Liver (tissue), 10 donors: ENCODE measurements at places on chromosomes 7 and 10. TPM values are rescaled to one million over a fixed set of nuclear protein-coding genes. Genes with fewer than 3 reads are reported as not detected.

CYCS gene
- total RNA-seq = 23.1 TPM

NXPH1 gene
- not detected for total RNA-seq

FAM107B gene
- 28.5 TPM for total RNA-seq

HGF gene
- 18.4 TPM for total RNA-seq

KCNMA1 gene
- 9.7 TPM for total RNA-seq

GATA3 gene
- 0.08 TPM for total RNA-seq

FIGNL1 gene
- total RNA-seq = 13.2 TPM

GRID2IP gene
- total RNA-seq = 0.08 TPM

CALN1 gene
- total RNA-seq = 0.14 TPM

DNA sequence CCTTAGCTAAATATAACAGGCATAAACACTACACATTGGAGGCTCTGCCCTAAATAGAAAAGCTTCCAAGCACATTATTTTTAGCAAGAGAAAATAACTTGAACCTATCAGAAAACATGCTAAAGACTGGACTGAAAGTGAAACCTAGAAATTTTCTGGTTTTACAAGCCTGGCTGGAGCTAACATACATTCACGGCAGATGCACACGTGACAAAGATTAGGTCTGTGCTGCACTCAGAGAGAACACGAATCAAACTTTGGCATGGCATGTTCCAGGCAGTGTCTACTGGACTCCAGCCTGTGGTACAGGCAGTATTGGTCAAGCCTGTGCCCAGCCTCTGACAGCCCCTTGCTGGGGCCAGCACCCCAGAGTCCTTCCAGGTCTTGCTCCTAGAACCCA is 94.1 kb upstream of the PCBD1 start:
- DNase-seq = no peak

DNA sequence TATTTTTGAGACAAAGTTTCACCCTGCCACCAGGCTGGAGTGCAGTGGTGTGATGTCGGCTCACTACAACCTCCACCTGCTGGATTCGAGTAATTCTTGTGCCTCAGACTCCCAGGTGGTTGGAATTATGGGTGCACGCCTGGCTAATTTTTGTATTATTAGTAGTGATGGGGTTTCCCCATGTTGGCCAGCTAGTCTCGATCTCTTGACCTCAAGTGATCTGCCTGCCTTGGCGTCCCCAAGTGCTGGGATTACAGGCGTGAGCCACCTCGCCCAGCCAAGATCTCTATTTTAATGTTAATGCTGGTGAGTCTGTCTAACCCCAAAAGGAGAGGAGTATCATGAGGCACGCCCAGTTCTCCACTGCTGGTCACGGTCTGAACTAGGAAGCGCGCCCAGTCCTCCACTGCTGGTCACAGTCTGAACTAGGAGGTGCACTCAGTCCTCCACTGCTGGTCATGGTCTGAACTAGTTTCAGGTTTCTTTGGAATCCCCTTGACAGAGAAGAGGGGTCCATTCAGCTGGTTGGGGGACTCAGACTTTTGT is 5.6 kb upstream of the LRRC27 start:
- DNase-seq = no peak

DNA sequence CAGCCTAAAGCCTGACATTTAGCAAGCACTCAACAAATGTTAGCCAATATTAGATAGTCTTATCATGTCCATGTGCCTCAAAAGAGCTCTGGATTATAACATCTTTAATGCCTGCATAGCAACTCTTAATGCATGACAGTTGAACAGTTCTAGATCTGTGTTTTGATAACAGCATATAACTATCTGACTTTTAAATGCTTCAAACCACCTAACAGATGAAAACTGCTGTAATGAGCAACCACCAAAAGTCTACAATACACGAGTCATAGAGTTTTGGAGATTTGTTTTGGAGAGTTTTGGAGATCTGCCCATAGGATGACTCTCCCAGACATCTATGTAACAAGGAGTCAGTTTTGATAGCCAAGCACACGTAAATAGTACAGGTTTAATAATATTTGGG is 227.3 kb downstream of the TWIST1 start:
- DNase-seq = no peak

DNA sequence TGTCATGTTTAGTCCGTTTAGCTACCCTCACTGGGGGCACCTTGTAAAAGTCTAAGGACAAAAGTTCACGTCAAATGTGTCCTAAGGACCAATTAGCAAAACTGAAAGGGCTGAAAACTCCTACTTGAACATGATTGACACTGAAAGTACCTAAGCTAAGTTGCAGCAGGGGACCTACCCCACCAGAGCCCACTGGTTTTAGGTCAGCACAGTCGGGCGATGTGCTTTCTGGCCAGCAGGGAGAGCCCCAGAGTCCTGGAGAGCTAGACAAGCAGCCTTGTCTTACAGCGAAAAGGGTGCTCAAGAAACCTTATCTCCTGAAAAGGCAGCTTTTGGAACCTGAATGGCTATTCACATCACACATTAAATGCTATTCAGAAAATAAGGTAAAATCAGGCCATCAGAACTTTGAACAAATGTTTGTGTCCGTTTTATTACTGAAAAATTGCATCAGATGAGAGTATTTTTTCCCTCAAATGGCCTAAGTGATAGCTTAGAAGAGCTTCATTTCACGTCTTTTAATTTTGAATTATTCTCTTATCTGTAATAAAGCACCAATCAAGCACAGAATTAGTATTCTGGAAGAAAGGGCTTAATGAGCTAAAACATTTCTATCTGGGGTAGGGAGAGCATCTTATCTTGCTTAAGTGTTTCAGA is 52.2 kb upstream of the MKI67 start:
- no peak for DNase-seq

GRCh38 chr7:45595809-45596664 is 21.9 kb downstream of the ADCY1 start:
- peak; percentile 27 for DNase-seq

DNA sequence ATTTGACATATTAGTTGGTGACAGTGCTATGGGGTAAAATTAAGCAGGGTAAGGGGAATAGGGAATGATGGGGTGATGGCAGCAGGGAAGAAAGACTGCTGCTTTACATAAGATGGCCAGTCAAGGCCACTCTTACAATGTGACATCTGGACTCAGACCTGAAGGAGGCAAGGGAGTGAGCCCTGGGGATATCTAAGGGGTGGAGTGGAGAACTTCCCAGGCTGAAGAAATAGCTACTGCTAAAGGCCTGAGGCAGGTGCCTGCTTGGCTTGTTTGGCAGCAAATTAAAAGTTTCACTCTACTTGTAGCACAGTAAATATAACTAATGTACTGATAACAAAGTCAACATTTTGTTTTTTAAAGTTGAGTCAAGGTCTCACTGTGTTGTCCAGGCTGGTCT is 93.5 kb downstream of the IDE start:
- no peak for DNase-seq

GRCh38 chr7:105141068-105141467 is 127.1 kb downstream of the KMT2E start:
- no peak for DNase-seq

DNA sequence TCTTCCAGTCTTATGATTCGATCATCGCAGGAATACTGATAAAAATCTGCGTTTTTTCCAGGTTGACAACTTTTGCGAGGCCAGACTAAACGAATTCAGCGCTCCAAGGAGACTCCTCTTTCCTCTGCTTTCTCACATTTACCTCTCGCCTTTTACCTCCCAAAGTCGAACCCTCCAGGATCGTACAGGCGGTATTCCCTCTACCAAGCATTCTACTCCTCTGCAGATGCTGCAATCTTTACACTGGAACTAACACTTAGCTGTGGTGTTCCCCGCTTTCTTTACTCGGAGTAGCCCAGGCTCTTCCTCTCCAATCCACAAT is 449 bp downstream of the NUDT5 start:
- no peak for DNase-seq

GRCh38 chr10:1267568-1267967 is 211.4 kb downstream of the WDR37 start:
- no peak for DNase-seq

GRCh38 chr10:112666094-112666493 is 219.1 kb downstream of the VTI1A start:
- no peak for DNase-seq

DNA sequence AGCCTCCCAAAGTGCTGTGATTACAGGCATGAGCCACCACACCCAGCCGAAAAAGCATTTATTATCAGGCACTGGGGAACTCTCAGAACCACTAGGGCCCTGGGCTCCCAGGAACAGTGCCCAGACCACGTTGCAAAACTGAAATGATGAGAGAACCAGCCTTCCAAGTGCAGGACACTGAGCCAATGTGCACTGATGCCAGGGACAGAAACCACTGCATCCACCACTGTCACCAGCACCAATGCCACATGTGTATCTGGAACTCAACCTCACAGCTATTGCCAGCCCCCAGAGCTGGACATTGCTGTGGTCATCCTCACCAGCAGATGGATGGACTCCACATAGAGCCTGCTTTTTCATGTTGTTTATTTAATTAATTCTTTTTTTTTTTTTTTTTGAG is 28.2 kb upstream of the TPST1 start:
- DNase-seq = no peak

GRCh38 chr10:113382691-113383090 is 170.2 kb upstream of the HABP2 start:
- no peak for DNase-seq

- DNase-seq = no peak
Observed at GRCh38 chr7:24720283-24720682, 37.0 kb downstream of the GSDME start.

- no peak for DNase-seq
Observed at GRCh38 chr10:2121929-2122328, 384.6 kb upstream of the ADARB2 start.

GRCh38 chr7:28348636-28349035 is 63.7 kb upstream of the CREB5 start:
- DNase-seq = no peak

DNA sequence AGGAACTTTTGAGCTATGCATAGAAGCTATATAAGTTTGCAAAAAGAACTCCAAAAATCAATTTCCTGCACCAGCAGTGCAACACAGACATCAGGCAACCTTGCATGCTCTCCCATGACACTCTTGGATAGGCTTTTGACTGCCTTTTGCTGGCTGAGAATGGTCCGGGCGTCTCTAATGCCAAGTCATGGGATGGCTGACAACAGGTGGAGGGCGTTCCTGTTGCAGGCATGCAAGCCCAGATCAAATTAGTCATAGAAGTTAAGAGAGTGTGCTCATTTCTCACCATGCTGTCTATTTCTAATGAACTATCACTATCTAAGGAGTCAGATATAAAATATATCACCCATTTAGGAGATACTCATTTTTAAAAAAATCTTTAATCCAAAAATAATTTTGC is 8.4 kb downstream of the PLCE1 start:
- DNase-seq = no peak

GRCh38 chr10:77160679-77161078 is 476.9 kb downstream of the KCNMA1 start:
- no peak for DNase-seq

DNA sequence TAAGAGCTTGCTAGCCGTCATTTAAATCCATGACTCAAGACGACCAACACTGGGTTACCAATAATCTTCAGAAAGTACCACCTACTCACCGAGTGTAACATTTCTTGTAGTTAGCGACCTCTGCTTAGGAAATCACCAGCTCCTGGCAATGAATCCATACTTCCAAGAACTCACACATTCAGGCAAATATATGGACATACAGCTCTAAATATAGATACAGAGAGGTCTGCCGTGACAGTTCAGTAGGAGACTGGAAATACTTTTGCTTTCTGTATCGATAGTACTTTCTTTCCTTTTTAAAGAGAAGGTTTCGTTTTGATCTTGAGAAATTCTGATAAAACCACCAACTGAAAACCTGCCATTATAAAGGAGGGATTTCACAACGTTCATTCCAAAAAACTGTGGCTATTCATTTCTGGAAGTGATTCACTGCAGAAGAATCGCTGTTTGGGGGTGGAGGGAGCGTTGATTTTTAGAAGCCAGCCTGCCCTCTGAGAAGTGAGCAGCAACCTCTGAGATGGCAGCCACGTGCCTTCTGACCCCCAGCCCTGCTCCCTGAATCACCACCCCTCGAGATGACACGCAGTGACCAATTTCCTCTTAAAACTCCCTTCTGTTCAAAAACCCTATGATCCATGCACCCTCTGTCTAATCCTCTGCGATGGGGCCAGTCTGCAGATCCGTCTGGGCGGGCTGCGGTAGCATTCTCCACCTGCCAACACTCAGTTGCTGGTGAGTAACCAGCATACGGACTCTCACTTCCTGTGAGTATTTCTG is 179.0 kb upstream of the KLF14 start:
- no peak for DNase-seq

DNA sequence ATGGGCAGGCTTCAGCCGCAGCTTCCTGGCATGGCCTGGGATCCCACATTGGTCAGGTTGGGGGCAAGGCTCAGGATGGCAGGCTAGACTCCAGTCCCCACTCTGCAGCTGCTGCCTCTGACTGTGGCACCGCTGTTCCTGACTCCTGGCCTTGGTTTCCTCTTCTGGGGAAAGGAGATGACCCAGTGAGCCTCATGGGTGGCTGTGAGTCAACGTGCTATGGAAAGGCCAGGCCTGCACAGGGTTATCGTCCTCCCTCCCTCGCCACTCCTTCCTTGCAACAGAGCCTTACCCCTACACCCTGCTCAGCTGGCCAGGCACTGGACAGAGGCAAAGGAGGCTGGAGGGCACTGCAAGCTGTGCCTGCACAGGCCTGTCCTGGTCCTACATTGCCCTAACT is 36.1 kb upstream of the CHST15 start:
- no peak for DNase-seq

DNA sequence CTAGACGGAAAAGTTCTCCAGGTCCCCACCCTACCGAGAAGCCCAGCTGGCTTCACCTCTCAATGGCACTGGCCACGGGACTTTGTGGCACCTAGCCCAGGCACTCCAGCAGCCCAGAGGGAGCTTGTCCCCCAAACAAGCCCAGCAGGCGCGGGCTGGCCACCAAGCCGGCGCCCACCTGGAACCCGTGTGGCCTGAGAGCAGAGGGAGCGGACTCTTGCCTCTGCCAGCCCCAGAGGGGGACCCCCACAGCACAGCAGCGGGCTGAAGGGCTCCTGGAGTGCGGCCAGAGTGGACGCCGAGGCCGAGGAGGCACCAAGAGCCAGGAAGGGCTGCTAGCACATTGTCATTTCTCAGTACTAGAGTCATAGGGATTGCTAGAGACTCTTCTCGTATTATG is 671.4 kb downstream of the CNTNAP2 start:
- no peak for DNase-seq

DNA sequence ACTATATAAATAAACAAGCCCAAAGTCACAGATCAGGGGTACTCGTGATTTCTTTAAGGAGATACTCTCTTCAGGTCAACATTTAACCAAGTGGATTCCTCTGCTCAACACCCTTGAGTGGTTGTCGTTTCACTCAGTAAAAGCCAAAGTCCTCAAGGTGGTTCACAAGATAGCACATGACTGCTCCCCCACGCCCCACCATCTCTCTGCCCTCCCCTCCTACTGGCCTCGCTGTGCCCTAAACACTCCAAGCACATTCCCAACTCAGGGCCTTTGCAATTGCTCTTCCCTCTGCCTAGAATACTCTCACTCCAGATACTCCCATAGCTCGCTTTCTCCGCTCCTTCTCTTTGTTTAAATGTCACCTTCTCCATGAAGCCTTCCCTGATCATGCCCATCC is 72.1 kb upstream of the FHIP2A start:
- DNase-seq = no peak

DNA sequence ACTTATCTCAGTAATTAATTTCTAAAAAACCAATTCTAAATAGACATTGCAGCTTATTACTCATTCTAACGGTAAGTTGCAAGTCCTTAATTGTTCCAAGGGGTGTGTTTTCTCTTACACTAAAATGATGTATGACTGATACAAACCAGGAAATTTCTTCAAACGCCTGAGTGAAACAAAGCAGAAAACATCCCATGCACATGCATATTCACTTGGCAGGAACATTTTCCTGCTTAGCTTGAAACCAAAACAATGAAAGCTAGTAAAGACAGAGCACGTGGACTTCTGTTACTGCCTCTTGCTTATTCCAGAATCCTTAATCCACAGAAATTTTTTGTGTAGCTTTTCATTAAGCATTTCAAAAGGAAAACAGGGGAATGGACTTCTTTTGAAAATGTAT is 187.7 kb downstream of the MTERF1 start:
- DNase-seq = no peak
